GM13976 (cell line): ENCODE measurements at places on chromosomes 4 and X.

- no peak for DNase-seq
Measured at GRCh38 chrX:125895518-125895917, 270.6 kb downstream of the DCAF12L2 start.

- no peak for DNase-seq
Measured at GRCh38 chr4:77121736-77122240, 35.2 kb upstream of the CCNG2 start.

DNA sequence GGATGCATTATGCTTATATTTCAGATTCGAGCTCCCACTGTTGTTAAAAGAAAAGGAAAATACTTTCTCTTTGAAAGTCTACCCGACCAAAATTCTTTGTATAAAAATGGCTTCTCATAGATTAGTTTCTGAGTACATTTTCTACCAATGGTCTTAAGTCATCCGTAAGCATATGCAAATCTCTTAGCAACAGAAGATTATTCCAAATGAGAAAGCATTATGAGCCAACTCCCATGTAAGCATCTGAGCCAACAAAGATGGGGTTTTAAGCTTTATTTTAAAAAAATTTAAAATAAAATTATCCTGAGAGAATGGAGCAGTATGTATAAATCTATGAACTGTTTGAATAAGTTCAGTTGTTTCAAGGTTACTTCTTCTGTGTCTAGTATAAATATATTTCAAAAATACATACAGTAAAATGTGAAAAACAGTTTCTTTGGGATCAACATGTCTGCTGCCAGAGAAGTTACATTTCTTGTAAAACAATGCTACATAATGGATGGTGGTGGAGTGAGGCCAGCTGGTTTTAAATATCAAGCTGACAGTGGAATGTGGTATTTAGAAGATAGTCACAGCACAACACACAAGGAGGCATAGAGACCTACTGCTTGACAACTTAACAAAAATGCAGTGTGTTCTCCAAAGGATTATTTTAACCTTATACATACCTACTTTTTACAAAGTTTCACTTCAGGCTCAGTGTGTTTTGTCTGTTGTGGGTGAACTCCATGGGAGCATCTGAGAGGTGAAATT lies 199.5 kb upstream of the DIPK2B start:
- no peak for DNase-seq

DNA sequence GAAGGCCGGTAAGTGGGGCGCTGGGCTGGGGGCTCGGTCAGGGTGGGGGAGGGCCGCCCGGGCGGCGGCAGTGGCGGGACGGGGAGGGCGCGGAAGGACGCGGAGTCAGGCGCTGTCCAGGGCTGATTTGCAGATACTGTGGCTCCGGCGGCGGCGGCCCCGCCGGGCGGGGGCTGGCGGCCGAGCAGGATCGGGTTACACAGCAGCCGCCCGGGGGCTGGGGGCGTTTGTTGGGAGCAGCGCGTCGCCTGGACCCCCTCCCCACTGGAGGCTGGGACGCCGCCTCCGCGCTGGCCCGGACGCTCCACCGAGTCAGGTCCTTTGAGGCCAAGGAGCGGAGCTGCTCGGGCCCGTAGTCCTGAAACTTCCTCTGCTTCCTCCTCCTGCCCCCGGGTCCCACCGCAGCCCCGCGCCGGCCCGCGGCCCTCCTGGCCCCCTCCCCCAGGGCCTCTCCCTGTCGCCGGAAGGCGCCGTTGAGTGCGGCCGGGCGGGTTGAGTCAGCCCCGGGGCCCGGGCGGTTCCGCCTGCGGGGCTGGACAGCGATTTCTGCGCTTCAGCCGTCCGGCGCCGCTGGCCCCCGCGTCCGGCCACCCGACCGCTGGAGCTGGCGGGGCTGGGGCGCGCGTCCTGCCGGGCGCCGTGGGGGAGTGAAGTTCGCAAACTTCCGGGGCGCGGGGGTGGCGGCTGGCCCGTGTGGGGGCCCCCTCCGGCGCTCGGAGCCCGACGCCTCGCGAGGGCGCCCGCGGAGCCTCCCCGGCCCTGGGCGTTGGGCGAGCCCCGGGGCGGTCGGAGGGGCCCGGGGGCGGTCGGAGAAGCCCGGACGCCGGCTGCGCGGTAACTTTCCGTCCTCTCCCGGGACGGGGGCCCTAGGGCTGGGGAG lies 746 bp downstream of the REST start:
- peak; percentile 88 for DNase-seq

DNA sequence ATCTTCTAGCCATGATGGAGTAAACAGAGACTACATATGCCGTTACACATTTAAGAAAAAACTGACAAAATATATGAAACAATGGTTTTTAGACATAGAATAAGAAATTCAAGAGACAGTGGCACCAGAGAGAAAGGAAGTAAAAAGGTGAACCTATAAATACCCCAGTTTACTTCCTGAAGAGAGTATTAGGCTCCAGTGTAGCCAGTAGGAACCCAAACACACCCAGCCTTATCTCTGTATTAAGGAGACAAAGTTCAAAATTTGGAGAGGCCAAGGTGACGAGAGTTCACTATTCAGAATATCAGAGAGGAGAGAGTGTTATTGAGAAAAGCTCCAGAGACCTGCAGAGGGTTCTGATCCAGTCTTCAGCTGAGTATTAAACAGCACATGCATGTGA lies 119.0 kb downstream of the TET2 start:
- no peak for DNase-seq

GRCh38 chrX:101408532-101408841 lies 465 bp downstream of the HNRNPH2 start:
- DNase-seq: no peak

GRCh38 chrX:43949669-43950068 lies 23.5 kb downstream of the NDP start:
- no peak for DNase-seq

DNA sequence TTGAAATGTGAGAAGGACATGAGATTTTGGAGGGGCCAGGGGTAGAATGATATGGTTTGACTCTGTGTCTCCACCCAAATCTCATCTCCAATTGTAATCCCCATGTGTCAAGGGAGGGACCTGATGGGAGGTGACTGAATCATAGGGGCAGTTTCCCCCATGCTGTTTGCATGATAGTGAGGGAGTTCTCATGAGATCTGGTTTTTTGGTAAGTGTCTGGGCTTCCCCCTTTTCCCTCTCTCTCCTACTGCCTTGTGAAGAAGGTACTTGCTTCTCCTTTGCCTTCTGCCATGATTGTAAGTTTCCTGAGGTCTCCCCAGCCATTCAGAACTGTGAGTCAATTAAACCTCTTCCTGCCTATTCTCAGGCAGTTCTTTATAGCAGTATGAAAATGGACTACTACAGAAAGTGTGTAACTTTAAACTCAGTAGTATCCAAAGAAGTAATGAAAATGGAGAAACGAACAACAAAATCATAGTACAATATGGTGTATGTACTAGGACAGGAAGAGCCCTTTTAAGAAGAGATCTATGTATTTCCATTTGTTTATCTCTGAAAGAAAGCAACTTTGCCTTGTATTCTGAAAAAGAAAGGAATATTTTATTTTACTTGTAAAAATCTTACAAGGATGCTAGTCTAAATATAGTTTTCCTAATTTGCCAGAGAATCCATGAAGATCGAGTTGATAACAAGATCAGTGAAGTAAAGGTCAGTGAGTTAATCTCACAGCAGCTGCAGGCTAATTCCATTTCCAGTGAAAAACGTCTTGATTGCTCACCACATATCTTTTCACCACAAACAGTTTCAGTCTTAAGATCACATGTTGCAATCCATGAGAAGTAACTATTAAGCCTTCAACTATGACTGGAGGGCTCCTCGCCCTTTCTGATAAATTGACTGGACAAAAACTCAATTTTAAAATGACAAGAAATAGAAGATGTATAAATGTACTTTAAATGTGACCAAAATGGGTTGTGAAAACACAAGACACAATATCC lies 20.5 kb downstream of the PKD2 start:
- DNase-seq: no peak

DNA sequence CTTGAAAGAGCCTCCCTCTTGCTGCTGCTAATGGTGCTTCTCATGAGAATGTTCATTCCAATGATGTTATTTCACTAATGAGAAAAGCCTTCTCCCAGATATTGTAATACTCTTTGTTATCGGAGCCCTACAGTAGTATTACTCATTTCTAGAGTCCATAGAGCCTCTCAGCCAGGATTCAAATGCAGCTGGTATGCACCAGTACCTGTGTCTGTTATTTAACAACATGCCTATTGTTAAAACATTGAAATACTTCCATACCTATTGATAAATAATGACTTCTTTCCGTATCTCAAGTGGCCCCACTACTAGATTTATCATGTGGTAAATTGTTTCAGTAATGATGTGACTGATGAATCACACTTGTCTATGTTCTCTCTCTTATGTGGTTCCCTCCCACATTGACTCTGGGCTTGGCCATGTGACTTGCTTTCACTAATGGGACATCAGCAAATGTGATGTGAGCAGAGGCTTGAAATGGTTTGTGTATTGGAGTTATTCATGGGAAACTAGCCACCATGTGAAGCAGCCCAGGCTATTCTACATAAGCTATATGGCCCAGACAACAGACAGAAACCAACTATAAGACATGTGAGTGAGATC lies 207.6 kb downstream of the THOC2 start:
- DNase-seq: no peak

GRCh38 chrX:65866773-65867172 lies 173.1 kb downstream of the VSIG4 start:
- no peak for DNase-seq

GRCh38 chr4:103052779-103053178 lies 23.8 kb downstream of the SLC9B2 start:
- DNase-seq: no peak

GRCh38 chr4:17941731-17942130 lies 79.8 kb downstream of the LCORL start:
- DNase-seq: no peak

DNA sequence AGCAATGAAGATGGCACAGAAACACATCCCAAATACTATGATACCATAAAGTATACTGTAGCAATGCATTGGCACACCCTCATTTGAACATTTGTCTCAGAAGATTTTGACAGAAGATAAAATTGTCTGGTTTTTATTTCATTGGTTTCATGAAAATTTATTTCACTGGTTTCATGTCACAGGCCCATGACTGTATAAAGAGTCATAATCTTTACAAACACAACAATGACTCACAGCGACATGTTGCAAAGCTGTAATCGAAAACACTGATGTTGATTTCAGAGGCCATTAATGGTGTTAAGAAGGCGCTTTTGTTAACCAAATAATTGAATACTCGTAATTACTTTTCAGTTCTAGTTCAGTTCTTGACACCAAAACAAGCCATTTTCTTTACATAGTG lies 8.1 kb upstream of the DTHD1 start:
- DNase-seq: no peak

DNA sequence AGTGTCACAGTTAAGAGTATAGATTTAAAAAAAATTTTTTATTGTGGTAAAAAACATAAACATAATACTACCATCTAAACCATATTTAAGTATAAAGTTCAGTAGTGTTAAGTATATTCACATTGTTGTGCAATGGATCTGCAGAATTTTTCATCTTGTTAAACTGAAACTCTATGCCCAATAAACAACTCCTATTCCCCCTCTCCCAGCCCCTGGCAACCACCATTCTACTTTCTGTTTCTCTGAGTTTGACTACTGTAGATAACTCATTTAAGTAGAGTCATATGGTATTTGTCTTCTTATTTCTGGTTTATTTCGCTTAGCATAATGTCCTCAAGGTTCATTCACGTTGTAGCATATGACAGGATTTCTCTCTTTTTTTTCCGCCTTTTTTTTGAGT lies 112.4 kb downstream of the PTTG2 start:
- no peak for DNase-seq

GRCh38 chr4:128162434-128162833 lies 101.3 kb downstream of the LARP1B start:
- DNase-seq: no peak

GRCh38 chrX:33205321-33205720 lies 6.0 kb downstream of the DMD start:
- DNase-seq: no peak

GRCh38 chr4:81781799-81782198 lies 310.1 kb upstream of the RASGEF1B start:
- no peak for DNase-seq

DNA sequence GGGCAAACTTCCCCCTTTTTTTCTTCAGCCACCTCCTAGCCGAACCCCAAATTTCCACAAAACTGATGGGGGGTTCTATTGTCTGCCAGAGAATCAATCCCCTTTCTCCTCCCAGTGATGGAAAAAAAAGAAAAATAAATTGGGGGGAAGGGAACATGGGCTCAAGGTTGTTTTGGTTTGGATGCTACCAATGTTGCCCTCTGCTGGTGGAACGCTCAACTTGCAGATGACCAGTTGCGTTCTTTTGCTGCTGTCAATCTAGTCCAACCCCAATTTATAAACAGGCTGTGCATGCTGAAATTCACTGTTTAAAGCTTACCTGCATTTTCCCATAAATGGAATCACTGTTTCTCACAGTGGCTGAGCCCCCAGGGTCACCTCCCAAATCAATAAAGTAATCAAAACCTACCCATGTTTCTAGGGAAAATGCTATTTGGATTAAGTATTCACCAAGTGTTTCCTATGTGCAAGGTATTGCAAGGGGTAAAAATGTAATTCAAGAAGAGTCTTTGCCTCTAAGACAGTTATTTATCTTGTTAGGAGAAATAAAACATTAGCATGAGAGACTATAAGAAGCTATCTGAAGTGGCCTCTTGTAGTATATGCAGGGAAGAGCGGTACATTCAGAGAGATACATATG lies 116.7 kb upstream of the TMEM164 start:
- DNase-seq: peak; percentile 46

DNA sequence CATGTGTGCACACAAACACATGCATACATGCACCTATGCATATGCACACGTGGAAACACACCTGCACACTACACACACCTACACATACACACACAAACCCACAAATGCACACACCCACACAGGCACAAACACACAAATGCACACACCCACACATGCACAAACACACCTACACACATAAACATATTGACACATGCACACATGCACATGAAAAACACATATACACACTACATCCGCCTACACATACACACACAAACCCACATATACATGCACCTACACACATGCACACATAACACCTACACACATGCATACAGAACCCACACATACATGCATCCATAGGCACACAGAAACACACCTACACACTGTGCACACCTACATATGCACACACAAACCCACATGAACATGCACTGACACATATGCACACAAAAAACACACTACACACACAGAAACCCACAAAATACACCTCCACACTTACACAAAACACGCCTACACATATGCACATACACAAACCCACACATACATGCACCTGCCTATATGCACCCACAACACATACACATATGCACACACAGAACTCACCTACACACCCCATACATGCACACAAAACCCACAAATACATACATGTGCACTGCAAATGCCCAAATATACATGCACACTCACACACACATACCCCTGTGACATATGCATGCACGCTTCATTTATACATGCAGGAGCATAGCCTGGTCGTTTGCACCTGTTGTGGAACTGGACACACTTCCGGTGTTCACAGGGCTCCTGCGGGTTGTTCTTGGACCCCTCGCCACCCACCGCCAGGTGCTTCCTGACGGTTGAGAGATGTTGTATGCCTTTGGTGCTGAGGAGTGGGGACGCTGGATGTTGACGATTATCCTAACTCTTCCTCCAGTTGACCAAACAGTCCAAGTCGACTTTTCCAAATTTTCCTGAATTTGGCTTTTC lies 22.1 kb downstream of the CD99 start:
- DNase-seq: no peak
